Left cardiac atrium (tissue), 4 donors: ENCODE measurements at places on chromosomes 2 and 18. TPM values are rescaled to one million over a fixed set of nuclear protein-coding genes. Genes with fewer than 3 reads are reported as not detected.

Gene CPS1
- total RNA-seq: 3.0 TPM

Gene HSPD1
- total RNA-seq: 166 TPM

Gene SATB2
- 2.4 TPM for total RNA-seq

DNA sequence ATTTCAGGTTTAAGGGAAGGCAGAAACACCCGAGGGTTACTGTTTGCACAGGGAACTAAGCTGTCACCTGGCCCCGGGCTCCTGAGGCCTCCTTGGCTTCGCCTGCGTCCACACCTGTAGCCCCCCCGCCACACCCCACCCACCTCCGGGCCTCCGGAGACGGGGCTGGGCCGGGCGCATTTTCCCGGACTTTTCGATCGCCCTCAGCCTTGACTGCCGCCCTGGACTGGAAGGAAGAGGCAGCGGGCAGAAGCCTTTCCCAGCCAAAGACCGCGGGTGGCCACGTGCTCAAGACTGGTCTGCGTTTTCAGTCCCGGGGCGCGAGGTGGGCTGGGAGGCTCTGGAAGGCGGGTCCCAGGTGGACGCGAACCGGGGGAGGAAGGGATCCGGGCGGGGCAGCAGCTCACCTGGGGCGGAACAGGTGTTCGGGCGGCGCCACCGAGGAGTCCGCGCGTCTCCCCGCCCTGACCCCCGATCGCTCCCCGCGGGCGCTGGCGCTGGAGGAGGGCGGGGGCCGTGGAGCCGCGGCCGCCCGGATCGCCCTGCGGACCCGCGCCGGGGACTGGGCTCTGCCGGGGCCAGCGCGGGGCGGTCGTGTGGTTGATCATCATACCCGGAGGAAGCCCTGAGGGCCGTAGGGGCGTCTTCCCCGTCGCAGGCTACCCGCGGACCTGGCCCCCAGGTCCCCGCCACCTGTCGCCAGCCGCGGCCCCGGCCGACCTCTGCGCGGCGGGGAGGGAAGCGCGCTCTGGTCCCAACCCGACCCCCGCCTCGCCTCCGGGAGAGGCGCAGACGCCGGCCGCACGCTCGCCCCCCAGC, 3.2 kb downstream of the ID2 start:
- peak; percentile 76 for DNase-seq

DNA sequence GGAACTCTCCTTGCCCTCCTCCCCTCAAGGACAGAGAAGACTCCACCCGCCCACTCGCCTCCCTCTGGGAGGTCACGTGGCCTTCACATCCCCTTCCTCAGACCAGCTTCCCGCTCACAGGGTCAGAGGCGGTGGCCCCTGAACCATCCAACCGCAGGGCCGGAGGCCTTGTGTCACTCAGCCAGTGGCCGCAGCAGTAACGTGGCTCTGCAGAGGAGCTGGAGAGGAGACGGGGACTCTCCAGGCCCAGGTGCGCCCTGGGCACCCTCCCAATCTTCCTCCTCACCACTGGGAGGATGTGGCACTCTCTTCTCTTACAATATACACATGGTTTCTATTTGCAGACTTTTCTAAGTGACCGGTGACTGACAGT, 161.7 kb downstream of the TWIST2 start:
- DNase-seq: no peak

DNA sequence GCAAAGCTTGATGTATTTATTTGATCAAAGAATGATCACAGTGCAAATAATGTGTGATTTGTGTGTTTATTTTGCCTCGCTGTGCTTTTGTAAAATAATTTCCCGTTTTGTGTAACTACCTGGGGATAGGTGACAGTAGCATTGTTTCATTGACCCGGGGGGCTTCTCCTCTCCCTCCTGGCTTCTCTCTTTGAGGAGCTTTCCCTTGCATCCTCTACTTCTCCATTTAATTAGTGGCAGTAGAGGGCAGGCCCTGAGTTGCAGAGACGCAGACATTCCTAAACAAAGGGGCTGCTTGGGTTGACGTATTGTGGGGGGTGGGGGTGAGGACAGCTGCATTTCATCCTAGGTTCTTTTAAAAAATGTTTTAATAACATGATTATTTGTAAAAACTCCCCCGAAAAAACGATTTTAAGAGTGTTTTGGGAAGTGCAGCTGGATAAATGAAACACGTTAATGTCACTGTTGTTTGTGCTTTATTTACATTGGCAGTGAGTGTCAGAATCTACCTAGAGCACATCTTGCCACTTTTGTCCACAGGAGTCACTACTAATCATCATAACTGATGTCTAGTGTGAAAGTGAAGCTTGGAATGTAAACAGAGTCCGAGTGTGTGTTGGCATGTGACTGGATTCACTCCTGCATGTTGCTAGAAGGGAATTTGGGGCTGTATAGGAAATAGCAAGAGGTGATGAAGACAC, 2.2 kb downstream of the NEDD4L start:
- no peak for DNase-seq

GRCh38 chr18:45522371-45522770, 92.9 kb upstream of the SLC14A2 start:
- no peak for DNase-seq

- no peak for DNase-seq
Observed at GRCh38 chr18:30142248-30142647, 900.3 kb downstream of the DSC3 start.

DNA sequence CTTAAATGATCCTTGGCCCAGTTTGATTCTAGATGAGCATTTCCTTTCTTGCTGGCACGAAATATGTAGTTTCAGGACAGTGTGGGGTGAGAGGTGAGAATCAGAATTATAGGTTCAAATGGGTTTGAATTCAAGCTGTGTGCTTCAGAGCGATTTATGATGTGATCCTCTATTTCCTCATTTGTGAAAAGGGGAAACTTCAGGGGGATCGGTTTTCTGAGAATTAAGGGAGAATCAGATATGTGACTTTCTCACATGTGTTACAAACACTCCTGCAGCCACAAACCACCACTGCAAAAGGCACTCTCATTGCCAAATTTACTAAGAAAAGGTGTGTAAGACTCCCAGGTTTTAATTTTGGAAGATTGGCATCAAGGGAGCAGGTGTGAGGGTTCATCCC, 24.4 kb downstream of the HK2 start:
- DNase-seq: no peak

- no peak for DNase-seq
Observed at GRCh38 chr2:194346193-194346592, 1310.8 kb upstream of the SLC39A10 start.
